ENCODE measurements at places on chromosomes 4 and X.

GRCh38 chrX:103101299-103102042 lies 8.5 kb upstream of the NXF3 start:
- no peak overlapping the region for H3K4me3 ChIP-seq
- no peaks in the 10 kb centered on the region for H3K27me3 ChIP-seq
- no peak for DNase-seq
- no peaks in the 10 kb centered on the region for H3K36me3 ChIP-seq
- no peak overlapping the region for H3K27ac ChIP-seq

- peak; percentile 1 for DNase-seq
- no peaks in the 10 kb centered on the region for H3K36me3 ChIP-seq
- H3K4me1 ChIP-seq: peaks cover 20% of the 10 kb centered on the region
- no peak overlapping the region for H3K27ac ChIP-seq
- H3K4me3 ChIP-seq: no peak overlapping the region
Measured at GRCh38 chrX:21770631-21771321, 12.9 kb upstream of the SMPX start.

- H3K27me3 ChIP-seq: no peaks in the 10 kb centered on the region
- no peak overlapping the region for H3K27ac ChIP-seq
- H3K4me1 ChIP-seq: peaks cover 18% of the 10 kb centered on the region
- DNase-seq: peak; percentile 12
- H3K4me3 ChIP-seq: no peak overlapping the region
- H3K36me3 ChIP-seq: peaks cover 23% of the 10 kb centered on the region
Measured at GRCh38 chrX:55008571-55009358, 8.6 kb downstream of the APEX2 start.

DNA sequence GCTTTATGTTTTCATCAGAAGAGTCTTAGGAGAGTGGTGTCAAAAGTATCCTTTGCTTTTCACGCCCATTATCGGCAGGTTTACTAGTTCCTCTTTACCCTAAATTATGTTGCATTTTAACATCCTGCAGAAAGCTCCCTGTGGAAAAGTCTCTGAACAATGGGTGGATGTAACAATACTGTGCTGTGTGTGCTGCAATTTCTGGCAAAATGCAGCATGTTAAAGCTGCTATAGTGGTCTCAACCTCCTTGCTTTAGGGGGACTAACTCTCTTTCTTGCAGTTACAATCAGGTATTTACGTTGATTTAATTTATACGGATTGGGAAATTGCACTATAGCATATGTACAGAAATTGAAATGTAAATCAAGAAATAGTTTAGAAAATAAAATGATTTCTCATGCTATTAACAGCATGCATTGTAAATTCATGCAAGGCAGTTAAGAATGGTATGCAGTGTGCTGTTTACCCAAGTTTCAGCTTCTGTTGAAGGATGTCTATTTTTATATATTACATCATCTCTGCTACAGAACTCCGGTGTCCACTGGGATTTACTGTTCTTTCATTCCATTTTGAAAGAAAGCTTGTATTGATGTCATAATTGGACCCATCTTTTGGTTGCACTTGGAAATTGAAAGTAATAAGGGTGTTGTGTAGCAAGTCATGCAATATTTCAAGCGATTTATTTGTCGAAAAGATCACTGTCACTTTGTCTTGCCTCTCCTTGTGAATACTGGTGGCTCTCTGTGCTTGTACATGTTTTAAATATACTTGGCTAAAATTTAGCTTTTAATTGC lies 145.7 kb downstream of the RAPGEF2 start:
- H3K4me3 ChIP-seq: no peak overlapping the region
- H3K4me1 ChIP-seq: peaks cover 3% of the 10 kb centered on the region
- no peak for DNase-seq
- no peaks in the 10 kb centered on the region for H3K27me3 ChIP-seq
- H3K27ac ChIP-seq: no peak overlapping the region
- H3K36me3 ChIP-seq: peaks cover 18% of the 10 kb centered on the region

GRCh38 chrX:27309406-27309805 lies 153.7 kb downstream of the PPP4R3C start:
- H3K4me1 ChIP-seq: no peaks in the 10 kb centered on the region
- no peaks in the 10 kb centered on the region for H3K36me3 ChIP-seq
- no peak for DNase-seq
- H3K27ac ChIP-seq: no peak overlapping the region

GRCh38 chr4:136637071-136637777 lies 895.1 kb downstream of the PCDH18 start:
- H3K4me3 ChIP-seq: no peak overlapping the region
- DNase-seq: no peak
